ENCODE measurements at places on chromosomes 5 and 9. TPM values are rescaled to one million over a fixed set of nuclear protein-coding genes. Genes with fewer than 3 reads are reported as not detected.

SAXO1 gene
- not detected for total RNA-seq

GRCh38 chr5:179337796-179338676 is 7.2 kb downstream of the ADAMTS2 start:
- DNase-seq: no peak

- no peak for DNase-seq
Observed at GRCh38 chr5:30505014-30505886, 688.2 kb upstream of the CDH6 start.

- no peak for DNase-seq
Observed at GRCh38 chr5:179608131-179608581, 15.3 kb downstream of the HNRNPH1 start.

- DNase-seq: no peak
Observed at GRCh38 chr9:4102078-4102477, 197.8 kb downstream of the GLIS3 start.

- no peak for DNase-seq
Observed at GRCh38 chr5:41345295-41345694, 132.0 kb upstream of the C6 start.

DNA sequence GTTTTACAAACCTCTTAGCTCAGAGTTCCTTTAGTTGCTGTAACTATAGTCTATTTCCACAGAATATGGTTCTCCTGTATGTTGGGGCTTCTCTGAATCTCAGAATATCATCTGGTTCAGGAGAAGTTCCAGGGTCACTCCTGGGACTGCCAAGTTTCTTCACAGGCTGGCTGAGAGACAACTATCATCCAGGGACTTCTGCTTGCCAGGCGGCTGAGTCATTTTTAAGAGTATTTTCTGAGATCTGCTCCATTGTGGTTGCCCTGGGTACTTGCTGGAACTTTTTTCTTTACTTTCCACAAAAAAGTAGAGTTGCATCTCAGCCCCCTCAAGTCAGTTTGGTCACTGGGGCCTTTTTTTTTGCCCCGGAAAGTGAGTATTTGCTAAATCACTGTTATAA is 566.5 kb downstream of the LRRC70 start:
- no peak for DNase-seq

- DNase-seq: no peak
Observed at GRCh38 chr5:53575101-53575500, 14.7 kb downstream of the NDUFS4 start.

GRCh38 chr5:109516390-109516789 is 106.6 kb upstream of the PJA2 start:
- no peak for DNase-seq

Measured in PC-9 (cell line).